ENCODE measurements at places on chromosomes 2 and 18.

DNA sequence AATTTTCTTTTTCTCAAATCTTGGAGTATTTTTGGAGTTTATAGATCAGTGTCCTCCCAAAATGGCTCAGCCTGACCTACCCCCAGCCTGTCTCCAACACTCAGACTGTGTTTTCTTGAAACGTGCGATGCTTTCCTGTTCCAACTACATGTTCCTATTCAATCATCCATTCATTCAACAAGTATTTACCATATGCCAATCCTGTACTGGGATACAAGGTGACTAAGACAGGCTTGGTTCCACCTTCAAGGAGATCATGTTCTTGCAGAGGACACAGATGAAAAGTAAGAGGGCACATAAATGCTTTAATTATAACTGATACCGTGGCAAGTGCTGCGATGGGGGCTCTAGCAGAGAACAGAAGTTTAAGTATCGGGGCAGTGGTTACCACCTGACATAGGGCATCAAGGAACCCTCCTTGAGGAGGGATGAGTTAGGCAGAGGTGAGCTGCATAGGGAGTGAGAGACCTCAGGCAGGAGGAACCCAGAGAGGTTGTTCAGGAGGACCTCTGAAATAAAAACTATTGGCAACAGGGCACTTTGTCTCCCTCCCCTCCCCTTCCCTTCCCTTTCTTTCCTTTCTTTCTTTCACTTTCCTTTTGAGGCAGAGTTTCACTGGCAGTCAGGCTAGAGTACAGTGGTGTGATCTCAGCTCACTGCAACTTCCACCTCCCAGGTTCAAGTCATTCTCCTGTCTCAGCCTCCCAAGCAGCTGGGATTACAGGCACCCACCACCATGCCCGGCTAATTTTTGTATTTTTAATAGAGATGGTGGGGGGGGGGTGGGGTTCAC lies 469.0 kb downstream of the EPHA4 start:
- no peak for DNase-seq

- DNase-seq = no peak
These were observed 117.8 kb downstream of the PTPRM start for GRCh38 chr18:7684966-7685365.

GRCh38 chr18:62526098-62527025 lies 3.5 kb downstream of the ZCCHC2 start:
- peak; percentile 40 for DNase-seq

DNA sequence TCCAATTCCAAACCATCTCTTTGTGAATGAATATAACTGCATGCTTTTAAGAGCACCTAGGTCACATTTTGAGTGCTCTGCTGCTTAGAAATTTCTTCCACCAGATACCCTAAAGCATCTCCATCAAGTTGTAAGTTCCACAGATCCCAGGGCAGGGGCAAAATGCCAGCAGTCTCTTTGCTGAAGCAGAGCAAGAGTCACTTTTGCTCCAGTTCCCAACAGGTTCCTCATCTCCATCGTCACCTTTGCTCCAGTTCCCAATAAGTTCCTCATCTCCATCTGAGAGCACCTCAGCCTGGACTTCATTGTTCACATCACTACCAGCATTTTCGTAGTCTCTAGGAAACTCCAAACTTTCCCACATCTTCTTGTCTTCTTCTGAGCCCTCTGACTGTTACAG lies 116.7 kb upstream of the ALKAL2 start:
- DNase-seq = no peak

Data from stimulated activated CD4-positive, alpha-beta T cell treated with anti-CD3 and anti-CD28 coated beads, TNF-alpha, amount 100 ng/mL, for 24 hours (primary cell).